ENCODE measurements at places on chromosomes 5 and 9.

DNA sequence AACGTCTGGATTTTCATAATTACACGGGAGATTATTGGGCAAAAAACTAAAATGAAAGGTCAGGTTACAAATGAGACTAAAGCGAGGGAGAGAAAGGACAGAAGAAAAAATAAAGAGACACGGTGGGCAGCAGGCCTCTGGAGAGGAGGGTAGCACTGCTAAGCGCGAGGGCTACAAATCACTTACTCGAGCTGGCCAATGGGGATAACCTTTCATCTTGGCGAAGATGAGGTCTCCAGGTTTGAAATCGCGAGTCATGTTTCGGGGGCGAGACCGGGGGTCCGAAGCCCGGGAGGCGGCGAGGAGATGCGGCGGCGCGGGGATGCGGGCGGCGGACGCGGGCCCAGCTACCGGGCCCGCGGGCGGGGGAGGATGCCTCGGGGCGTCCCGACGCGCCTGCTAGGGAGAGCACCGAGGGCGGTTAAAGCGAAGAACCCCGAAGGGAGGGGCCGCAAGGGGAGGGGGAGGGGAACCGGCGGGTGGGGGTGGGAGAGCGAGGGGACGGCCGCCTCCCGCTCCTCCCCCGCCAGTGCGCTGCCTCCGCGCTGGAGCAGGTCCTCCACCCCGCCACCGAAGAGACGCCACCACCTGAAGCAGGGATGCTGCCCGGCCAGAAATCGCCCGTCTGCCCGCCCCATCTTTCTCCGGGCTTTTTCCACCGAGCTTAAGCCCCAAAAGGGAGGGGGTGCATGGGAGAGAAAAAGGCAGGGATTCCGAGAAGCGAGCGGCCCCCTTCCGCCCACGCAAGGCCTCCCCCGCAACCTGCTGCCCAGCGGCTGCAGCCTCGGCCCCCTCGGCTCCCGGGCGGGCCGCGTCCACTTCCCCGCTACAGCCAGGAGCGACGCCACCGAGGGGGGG, 610 bp downstream of the PSIP1 start:
- DNase-seq: peak; percentile 34

- no peak for DNase-seq
Observed at GRCh38 chr5:108084105-108084504, 297.8 kb downstream of the FBXL17 start.

DNA sequence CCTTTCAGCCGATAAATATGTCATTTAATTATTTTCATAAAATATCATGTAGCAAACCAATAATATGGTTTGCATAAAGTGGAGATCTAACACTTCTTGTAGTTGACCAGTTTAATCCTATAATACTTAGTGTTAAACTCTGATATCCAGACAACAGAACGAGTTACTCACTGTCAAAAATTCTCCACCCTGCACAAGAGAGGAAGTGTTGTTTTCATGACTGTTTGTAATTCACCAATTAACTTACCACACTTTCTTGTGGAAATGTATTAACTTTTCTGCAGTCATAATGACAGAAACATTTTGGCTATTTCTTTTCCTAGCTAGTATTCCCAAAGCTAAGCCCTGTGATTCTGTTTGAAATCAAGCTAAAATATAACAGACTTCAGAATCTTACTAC, 555.3 kb upstream of the FTMT start:
- DNase-seq: no peak

DNA sequence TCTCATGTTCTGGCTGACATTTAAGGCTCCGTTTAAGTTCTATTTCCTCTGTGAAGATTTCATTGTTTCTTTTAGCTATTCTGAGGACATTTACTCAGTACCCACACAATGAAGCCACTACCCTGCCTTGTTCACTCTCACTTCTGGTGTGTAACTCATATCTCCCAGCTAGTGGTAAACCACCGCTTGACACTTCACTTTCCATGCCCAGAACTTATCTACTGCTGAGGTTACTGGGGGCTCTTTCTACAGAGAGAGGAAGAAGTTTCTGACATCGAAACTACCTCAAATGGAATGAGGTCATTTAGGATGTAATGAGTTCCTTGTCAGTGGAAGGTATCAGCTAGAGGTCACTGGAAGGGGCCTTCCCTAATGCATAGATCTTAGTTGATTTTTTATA, 501.5 kb downstream of the DMAC1 start:
- DNase-seq: peak; percentile 56

DNA sequence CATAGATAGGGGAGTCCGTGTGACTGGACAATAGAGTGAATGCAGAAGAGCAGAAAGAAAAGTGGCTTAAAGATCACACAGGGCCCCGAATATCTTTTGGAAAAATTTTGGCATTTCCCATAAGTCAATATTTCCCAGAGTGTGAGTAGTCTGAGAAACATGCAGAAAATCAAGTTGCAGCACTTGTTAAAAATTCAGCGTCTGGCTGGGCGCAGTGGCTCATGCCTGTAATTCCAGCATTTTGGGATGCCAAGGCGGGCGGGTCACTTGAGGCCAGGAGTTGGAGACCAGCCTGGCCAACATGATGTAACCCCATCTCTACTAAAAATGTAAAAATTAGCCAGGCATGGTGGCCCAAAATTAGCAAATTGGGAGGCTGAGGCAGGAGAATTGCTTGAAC, 227.0 kb downstream of the DRD1 start:
- no peak for DNase-seq

DNA sequence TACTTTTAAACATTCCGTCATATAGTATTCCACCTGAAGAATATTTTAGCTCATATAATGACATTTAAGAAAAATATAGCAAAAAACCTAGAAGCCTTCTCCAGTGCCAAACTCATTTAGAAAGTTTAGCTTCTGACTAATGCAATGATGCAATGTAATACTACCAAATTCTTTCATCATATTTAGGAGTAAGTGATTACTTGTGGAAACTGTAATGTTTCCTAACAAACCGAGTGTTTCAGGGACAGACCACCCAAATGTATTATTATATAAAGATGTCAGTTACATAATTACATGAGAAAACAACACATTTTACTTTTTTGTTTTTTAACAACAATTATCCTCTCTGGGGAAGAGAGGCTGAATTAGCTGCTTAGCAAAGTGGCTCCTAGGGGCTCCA, 316.2 kb downstream of the ARL15 start:
- no peak for DNase-seq

GRCh38 chr9:99592834-99593574, 228.7 kb upstream of the NR4A3 start:
- DNase-seq: no peak

GRCh38 chr5:26148569-26149107, 889.7 kb downstream of the CDH9 start:
- no peak for DNase-seq

DNA sequence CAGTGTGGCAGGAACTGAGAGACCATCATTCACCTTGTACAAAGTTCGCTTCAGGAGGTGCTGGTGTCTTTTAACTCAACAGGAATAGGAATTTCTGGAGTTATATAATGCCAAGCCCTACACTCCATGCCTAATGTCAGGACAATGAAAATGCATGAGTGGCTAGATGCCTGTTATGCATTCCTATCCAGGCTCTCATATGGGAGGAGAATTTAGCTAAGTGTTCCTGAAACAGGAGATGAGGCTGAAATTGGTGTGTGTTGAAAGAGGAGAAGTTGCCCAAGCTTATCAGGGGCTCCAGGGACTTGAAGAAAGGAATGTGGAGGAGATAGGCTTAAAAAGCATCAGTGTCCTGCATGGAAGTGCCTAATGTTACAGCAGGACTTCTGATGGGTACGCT, 26.8 kb upstream of the PRUNE2 start:
- DNase-seq: no peak

- no peak for DNase-seq
Observed at GRCh38 chr9:114719290-114719689, 37.3 kb upstream of the TEX48 start.

GRCh38 chr9:127525401-127526188, 74.3 kb downstream of the LRSAM1 start:
- peak; percentile 25 for DNase-seq

- DNase-seq: peak; percentile 49
Observed at GRCh38 chr5:136249678-136250266, 56.8 kb upstream of the SMIM32 start.

DNA sequence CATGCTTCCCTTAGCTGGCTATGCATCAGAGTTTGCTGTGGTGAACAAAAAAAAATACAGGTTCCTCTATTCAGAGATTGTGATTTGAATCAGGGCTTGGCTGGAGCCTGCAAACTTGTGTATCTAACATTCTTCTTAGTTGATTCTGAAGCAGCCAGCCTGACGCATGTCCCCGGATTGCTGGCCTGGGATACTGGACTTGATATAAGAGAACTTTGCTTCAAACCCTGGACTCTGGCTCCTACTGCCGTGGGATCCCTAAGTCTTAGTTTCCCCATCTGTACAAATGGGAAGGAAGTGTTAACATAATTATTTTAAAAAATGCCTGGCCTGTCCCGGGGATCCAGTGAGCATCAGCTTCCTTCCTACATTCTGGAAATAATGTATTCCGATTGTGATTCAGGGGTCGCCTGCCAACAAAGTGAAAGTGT, 292.8 kb downstream of the ARHGEF28 start:
- no peak for DNase-seq

- DNase-seq: no peak
Observed at GRCh38 chr5:122581629-122582028, 193.3 kb upstream of the SNX2 start.

GRCh38 chr9:71431931-71432330, 310.5 kb upstream of the TRPM3 start:
- DNase-seq: no peak

GRCh38 chr5:52015760-52016159, 632.5 kb downstream of the ISL1 start:
- DNase-seq: no peak

- DNase-seq: peak; percentile 84
Observed at GRCh38 chr5:73454379-73455036, 5.9 kb upstream of the FOXD1 start.

DNA sequence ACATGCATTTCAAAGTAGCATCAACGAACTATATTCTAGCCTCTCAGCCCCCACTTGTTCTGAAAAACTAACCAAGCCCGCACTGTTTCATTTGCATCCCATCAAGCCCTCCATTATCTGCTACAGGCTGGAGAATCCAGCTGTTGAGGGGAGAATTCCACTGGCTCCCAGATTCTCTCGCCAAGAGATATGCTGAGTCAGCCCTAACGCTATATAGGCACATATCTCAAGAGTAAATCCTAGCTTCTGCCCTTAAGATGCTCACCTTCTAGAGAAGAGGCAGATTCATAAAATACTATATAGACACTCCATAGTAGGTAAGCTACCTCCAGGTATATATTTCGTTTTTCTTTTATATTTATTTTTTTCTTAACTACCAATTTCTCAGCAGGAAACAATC, 266.4 kb upstream of the TARS1 start:
- DNase-seq: no peak

- no peak for DNase-seq
Observed at GRCh38 chr5:150946351-150946905, 41.6 kb upstream of the ZNF300 start.

DNA sequence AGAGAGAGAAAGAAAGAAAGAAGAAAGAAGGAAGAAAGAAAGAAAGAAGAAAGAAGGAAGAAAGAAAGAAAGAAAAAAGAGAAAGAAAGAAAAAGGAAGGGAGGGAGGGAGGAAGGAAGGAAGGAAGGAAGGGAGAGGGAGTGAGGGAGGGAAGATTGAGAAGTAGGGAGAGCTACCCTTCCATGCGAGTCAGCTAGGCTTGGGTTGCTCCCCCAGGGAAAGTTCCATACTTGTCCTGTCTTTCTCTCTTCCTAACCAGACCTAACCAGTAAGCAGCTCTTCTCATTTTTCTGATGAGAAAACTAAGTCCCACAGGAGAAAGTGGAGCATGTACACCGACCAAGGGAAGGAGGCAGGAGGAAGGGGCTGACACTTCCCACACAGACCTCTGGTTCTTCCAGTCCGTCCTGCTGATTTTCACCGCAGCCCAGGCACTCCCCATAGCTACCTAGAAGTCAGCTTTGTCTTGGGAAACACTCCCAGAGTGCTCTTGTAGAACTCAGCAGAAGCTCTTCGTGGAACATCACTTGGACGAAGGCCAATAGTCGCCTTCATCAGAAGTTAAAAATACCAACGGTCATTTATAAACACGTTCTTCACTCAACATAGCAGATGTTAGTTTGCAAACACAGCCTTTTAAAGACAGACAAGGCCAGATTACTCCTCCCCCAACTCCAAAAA, 29.0 kb upstream of the ENTREP1 start:
- DNase-seq: no peak

GRCh38 chr5:66367814-66368541, 223.9 kb downstream of the SREK1 start:
- DNase-seq: no peak

GRCh38 chr9:119179701-119180100, 189.5 kb downstream of the BRINP1 start:
- DNase-seq: no peak

- no peak for DNase-seq
Observed at GRCh38 chr5:164356790-164357189, 851.4 kb downstream of the MAT2B start.

GRCh38 chr9:92720807-92721535, 43.7 kb downstream of the BICD2 start:
- DNase-seq: peak; percentile 48

- DNase-seq: no peak
Observed at GRCh38 chr5:152853361-152853760, 448.3 kb upstream of the NMUR2 start.

DNA sequence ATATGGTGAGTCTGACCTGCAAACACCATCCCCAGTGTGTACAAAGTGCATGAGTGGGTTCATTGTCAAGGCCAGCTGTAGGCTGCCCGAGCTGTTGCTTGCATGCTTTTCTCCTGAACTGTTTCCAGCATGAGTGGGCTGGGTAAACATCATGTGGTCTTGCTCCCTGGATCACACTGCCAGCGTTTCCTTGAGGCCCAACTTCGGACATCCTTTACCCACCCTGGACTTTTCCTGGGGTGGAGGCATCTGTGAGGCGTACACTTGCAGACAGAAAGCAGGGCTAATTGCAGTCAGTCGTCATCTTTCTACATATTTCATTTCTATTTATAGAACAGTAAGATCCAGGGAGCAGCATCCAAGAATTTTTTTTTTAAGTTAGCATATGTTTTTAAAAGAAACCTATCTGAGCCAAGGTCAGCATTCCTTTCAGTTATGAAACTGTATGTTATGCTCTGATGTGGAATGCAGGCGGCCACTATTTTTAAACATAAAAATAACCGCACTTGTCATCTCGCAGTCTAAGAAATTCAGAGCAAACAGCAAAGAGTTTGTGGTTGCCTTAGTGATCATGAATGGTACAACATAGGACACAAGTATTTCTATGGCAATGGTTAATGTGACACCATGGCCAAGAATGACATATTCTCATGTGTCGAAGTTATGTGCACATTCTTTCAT, 106.5 kb upstream of the DMRT1 start:
- no peak for DNase-seq

- no peak for DNase-seq
Observed at GRCh38 chr9:14652729-14653377, 40.4 kb downstream of the ZDHHC21 start.

Data from MM.1S (cell line).